ENCODE measurements at places on chromosomes 5 and 9.

DNA sequence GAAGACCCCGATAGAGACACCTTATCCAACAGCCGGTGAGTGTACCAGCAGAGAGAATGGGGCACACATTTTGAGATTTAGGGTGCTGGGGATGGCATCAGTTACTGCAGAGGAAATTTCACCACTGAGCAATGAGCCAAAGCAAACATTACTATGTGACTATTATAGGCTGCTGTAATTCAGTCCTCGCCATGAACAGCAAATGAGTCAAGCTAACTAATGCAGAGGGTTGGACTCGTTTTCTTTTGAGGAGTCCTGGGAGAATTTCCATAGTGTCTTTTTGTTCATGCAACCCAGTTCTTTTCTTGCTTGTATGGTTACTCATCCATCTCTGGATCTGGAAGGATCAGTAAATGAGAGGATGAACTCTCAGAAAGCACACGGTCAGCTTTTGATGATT lies 323.8 kb downstream of the PSAT1 start:
- DNase-seq: peak; percentile 30

GRCh38 chr9:113298311-113298710 lies 4.9 kb downstream of the RNF183 start:
- no peak for DNase-seq

DNA sequence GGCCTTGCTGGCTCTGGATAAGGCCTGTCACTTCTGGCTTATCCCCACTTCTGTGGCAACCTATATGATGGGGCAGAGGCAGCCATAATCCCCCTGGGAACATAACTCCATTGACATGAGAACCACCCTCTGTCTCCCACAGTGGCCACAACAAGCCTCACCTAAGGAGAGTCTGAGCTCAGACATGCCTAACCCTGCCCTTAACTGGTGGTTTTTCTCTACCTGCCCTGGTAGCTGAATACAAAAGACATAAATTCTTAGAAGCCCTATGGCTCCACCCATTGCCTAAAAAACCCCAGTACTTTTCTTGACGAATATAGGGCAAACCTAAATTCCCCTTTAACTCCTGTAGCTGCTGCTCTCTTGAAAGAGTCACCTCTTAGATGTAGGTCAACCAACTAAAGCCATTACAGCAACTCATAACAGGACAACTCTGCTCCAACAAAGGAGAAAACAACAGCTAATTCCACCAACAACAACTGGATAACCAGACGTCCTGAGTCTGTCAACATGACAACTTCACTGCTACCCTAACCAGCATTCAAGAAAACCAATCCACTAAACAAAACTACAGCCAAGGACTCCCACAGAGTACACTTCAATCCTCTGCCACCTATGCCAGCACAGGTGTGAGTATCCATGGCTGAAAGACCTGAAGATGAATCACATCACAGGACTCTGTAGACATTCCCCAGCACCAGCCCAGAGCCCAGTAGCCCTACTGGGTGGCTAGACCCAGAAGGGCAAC lies 427.7 kb downstream of the PRELID2 start:
- DNase-seq: no peak

GRCh38 chr5:87361031-87361445 lies 51.7 kb downstream of the CCNH start:
- DNase-seq: no peak

DNA sequence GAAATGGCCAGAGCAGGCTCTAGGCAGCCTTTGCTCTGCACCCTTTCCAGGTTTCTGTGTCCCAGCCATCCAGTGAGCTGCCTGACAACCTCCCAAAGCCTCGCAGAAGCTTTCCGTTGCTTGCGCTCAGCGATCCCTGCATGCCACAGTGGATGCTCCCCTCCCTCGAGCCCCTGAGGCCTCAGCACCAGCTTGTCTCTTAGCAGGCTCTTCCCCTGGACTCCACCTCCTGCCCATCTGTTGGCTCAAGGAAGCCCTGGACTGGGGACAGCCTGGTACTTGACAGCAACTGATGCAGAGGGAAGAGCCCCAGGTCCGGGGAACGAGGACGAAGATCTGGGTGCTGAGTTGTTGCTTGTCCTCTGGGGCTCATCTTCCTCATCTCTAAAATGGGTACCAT lies 23.2 kb downstream of the TSPAN17 start:
- DNase-seq: no peak

- no peak for DNase-seq
Measured at GRCh38 chr9:122835313-122835731, 6.9 kb upstream of the PDCL start.

DNA sequence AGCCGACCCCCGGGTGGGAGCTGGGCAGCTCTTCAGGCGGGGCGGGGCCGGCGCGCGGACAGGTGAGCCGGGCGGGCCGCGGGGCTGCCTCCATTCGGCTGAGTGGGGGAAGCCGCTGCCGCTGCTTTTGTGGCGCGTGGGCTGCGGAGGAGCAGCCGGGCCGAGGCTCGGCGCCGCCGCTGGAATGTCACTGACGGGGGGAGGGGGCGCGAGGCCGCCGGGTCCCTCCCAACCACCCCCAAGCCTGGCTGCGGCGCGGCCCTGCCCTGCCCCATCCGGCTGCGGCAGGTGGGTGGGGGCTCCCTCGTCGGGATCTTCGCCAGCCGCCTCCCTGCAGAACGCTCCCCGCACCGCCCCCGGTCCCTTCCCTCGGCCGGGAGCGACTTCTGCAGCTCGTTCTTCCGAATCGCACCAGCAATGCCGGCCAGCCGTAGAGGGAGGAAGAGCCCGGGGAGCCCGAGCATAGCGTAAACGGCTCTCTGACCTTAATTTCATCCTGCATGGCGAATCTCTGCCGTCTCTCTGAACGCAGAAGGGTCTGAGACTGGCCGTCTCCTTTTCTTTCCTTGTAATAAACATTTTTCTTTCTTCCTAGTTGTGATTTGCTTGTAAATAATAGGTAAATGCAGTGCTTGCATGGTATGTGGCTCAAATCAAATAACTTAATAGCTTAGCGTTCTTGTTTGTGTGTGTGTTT lies 505 bp downstream of the SPTAN1 start:
- peak; percentile 43 for DNase-seq

DNA sequence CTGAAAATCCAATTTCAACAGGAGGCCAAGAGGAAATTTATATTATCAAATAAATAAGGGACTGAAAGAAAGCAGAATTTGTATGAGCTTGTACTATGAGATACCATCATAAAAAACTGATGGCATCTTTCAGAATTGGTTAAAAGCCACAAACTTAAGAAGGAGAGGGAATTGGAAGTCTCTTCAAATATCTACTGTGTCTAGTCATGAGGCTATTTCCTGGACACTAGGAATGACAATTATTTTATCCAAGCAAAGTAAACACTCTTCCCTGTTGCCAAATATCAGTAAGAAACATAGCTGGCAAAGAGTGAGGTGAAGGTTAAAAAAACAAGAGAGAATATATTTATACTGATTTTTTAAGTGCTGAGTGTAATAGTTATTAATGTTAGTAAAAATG lies 101.5 kb upstream of the ARRDC3 start:
- DNase-seq: no peak

- peak; percentile 68 for DNase-seq
Measured at GRCh38 chr5:76818844-76819831, at the start of gene F2RL1. TSS of gene F2RL1 (plus strand) at chr5:76819030. CDS start at chr5:76819183, 153 bp downstream.

DNA sequence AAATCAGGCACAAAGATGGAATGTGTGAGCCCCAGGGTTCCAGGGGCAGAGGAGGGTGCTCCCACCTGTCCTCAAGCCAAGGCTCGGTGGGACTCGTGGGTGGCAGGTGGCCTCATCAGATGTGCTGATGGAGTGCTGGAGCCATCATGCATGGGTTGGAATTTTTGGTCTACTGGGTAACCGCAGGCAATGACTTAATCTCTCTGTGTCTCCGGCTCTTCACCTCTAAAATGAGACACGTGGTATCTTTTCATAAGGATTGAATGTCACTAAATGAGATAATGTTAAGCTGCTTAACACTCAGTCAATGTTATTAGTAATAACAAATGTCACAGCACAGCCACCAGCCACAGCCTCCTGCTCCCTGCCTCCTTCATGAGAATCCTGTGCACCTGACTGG lies 245.5 kb downstream of the HSPA4 start:
- no peak for DNase-seq

GRCh38 chr5:160280384-160281095 lies 31.8 kb downstream of the CCNJL start:
- DNase-seq: no peak

DNA sequence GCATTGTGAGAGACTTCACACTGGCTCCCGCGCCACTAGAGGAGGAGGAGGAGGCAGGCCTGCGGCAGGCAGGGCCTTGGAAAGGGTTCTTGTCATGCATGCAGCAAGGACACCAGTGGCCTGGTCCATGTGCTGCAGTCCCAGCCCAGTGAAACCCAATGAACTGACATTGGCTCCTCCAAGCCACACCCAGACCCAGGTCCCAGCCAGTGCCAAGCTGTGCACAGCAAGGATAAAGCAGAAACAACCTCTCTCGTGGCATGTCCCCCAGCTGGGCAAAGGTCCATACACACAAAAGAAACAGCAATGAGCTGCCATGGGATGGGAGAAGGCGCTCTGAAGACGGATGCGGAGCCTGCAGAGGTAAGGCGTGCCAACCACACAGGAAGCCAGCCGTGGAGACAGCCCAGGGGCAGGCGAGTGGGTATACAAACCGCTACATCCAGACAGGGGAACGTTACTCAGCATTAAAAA lies 89.2 kb downstream of the SEMA4D start:
- no peak for DNase-seq

GRCh38 chr5:131769961-131770360 lies 26.9 kb downstream of the FNIP1 start:
- DNase-seq: no peak

DNA sequence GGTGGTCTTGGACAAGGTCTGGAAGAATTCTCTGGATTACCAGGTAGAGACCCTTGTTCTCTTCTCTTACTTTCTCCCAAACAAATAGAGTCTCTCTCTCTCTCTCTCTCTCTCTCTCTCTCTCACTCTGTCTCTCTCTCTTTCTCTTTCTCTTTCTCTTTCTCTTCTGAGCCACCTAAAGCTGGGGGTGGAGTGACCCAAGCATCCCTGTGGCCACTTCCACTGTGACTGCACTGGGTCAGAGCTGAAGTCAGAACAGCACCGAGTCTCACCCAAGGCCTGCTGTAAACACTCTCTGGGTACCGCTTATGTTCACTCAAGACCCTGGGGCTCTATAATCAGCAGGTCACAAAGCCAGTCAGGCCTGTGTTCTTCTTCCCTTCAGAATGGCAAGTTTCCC lies 513.7 kb downstream of the EBF1 start:
- DNase-seq: no peak

GRCh38 chr5:65084795-65085515 lies 316.2 kb downstream of the CWC27 start:
- DNase-seq: no peak

GRCh38 chr9:131237931-131238401 lies 38.3 kb downstream of the FAM78A start:
- peak; percentile 36 for DNase-seq

- DNase-seq: no peak
Measured at GRCh38 chr5:39755452-39755851, 330.7 kb upstream of the DAB2 start.

- no peak for DNase-seq
Measured at GRCh38 chr9:82543726-82544125, 519.2 kb downstream of the RASEF start.

GRCh38 chr5:114657342-114658130 lies 295.7 kb downstream of the KCNN2 start:
- no peak for DNase-seq

GRCh38 chr9:107309271-107309670 lies 26.2 kb downstream of the RAD23B start:
- no peak for DNase-seq

DNA sequence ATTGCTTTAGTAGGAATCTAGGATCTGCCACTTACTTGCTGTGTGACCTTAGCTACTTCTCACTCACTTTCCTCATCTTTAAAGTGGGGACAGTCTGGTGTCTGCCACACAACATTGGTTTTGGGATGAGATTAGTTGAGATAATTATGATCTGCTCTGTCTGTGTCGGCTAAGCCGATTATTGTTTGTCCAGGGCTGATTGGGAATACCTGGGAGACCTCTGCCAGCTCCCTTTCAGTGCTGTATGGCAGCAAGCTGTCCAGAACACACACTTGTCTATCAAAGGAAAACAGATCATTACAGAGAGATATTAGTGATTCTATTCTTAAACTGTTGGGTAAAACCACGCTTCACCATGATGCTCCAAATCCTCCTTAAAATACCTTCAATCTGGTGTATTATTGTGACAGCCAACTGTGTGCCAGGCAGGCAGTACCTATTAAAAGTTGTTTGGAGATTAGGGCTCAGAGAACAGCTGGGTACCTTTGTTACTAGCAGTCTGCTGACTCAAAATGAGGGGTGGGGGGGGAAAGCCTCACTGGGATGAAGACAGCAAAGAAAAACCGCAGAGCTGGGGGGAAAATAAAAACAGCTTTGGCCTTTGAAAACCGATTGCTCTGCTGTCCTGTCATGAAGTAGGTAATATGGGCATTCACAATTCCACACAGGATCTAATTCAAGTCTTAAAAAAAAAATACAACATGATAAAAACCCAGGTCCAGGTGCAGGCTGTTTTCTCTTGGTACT lies 458.4 kb upstream of the C9orf72 start:
- DNase-seq: no peak

GRCh38 chr5:89396278-89396954 lies 513.4 kb upstream of the MEF2C start:
- DNase-seq: no peak

- no peak for DNase-seq
Measured at GRCh38 chr9:38039090-38039906, 29.7 kb downstream of the SHB start.

DNA sequence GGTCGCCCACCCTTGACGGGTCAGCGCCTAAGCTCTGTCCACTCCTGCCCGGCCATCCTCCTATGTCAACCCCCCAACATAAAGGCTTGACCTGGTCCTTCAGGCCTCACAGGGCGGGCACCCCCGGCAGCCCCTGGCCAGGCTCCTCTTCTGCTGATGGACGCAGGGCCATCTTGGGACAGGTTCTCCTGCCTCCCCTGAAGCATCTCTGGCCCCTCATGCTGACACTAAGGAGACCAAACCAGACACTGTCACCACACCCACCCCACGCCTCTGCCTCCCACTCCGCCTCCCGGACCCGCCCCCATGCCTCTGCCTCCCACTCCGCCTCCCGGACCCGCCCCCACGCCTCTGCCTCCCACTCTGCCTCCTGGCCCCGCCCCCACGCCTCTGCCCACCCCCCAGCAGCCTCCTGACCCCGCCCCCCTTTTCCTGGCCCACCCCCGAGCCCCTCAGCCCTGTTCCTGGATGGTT lies 6.8 kb downstream of the OBP2A start:
- no peak for DNase-seq

DNA sequence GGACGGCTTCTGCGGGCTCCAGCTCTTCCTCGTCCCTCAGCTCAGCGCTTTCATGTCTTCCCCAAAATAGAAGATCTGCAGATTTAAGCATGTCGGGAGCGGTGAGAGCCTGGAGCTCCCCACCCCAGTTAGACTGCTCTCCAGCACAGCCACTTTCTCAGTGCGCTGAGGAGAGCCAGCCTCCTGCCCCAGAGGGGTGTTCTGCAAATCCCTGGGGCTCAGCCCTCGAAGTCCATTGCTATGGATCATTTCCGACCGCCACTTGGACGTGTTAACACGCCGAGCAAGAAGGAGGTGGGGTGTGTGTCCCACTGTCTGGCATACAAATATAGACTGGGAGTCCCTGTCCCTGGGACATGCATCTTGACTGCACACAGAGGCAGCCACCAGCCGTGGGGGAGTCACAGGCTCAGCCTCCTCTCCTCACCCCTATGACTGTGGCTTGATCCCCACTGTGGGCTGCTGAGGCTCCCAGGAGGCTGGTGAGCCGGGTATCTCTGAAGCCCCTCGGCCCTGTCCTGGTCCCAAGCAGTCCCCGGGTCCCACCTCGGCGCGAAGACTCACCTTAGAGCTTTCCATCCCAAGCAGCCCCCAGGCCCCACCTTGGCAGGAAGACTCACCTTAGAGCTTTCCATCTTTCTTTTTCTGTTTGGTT lies 30.0 kb upstream of the RNF130 start:
- DNase-seq: no peak

- DNase-seq: peak; percentile 10
Measured at GRCh38 chr9:113465599-113466140, 2.1 kb downstream of the RGS3 start.
